Foreskin keratinocyte (primary cell): ENCODE measurements at places on chromosomes 6 and 20. TPM values are rescaled to one million over a fixed set of nuclear protein-coding genes. Genes with fewer than 3 reads are reported as not detected.

DNA sequence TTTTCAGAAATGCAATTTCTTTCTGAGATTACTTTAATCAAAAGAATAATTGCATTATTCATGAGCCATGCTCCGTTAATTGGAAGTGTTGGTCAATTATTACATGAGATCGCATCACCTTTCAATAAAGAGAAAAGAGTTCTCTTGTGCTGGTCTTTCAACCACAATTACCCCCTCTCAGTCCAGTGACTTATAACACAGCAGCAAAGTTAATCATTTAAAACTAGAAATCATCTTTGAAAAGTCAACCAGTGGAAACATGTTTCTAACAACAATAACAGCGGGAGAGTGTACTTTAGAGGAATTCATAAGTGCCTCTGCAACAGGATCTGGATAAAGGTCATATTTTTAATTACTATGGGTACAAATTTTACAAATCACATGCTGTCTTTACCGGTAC is 384.4 kb upstream of the AGPAT4 start:
- DNase-seq, result no peak

DNA sequence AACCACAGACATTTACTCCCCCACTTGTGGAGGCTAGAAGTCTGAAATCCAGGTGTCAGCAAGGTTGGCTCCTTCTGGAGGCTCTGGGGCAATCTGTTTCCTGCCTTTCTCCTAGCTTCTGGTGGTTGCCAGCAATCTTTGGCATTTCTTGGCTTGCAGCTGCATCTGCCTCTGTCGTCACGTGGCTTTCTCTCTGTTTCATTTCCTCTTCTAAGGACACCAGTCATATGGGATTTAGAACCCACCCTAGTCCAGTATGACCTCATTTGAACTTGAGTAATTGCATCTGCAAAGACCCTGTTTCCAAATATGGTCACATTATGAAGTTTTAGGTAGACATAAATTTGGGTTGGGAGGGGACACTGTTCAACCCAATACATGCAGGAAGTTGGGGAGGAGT is 56.2 kb upstream of the EPB41L1 start:
- DNase-seq, result peak; percentile 31

- DNase-seq, result no peak
Measured at GRCh38 chr20:64001607-64002011, 20.7 kb downstream of the PRPF6 start.

GRCh38 chr6:33967265-33967767 is 163.5 kb upstream of the MLN start:
- DNase-seq, result no peak

- no peak for DNase-seq
Measured at GRCh38 chr6:159249752-159250151, 80.6 kb downstream of the FNDC1 start.

- no peak for DNase-seq
Measured at GRCh38 chr20:39875492-39876110, 813.4 kb downstream of the MAFB start.

GRCh38 chr6:136326038-136326553 is 36.5 kb upstream of the BCLAF1 start:
- peak; percentile 27 for DNase-seq

DNA sequence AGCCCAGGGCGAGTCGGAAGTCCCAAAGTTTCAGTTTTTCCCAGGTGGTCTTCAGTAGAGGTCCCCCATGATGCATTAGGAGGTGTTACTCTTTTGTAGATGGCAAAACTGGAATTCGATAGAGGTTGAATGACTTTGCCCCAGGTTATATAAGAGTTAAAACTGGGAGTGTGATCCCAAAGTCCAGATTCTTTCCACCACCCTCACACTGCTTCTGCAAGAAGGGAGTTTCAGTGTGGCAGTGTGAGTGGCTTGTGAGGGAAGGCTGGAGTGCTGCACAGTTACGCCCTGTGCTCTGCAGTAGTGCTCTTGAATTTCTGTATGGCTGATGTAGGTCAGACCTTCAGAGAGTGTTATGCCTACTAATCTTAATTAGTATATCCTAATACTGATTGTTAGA is 29.8 kb downstream of the NDUFAF5 start:
- DNase-seq, result no peak

- DNase-seq, result no peak
Measured at GRCh38 chr20:49346682-49347081, 68.8 kb upstream of the ZNFX1 start.

- no peak for DNase-seq
Measured at GRCh38 chr20:32911355-32911754, 52.6 kb downstream of the EFCAB8 start.

- DNase-seq, result no peak
Measured at GRCh38 chr6:158000530-158001307, 19.1 kb downstream of the SYNJ2 start.

DNA sequence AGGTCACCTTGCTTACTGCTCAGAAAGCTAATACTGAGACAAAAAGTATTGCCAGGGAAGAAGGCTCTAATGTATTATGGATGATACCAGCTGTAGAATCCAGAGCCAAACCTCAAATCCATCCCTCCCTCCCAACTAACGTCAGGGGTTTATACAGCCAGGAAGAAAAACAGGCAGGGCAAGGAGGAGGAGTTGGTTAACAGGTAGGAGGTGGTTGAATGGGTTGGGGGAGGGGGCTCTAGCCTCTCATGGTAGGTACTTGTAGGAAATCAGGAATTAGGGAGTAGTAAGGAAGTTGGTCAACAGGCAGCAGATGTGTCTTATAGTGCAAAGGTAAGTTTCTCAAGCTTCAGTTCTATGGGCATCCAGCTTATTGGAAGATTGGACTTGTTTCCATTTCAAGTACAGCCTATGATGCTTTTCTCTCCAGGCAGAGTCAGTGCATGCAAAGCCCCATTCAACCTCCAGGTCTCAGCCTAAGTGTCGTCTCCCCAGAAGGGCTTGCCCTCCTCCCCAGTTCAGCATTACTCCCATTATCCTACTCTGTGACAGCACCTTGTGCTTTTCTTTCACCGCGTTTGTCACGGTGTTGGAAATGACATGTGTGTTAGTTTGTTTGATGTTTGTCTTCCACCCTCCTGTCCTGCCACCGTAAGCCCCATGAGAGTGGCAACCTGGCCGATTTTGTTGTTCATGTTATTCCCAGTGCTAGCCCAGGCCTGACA is 38.1 kb downstream of the PNLDC1 start:
- no peak for DNase-seq

GRCh38 chr6:3297006-3297405 is 38.3 kb downstream of the PSMG4 start:
- DNase-seq, result no peak

DNA sequence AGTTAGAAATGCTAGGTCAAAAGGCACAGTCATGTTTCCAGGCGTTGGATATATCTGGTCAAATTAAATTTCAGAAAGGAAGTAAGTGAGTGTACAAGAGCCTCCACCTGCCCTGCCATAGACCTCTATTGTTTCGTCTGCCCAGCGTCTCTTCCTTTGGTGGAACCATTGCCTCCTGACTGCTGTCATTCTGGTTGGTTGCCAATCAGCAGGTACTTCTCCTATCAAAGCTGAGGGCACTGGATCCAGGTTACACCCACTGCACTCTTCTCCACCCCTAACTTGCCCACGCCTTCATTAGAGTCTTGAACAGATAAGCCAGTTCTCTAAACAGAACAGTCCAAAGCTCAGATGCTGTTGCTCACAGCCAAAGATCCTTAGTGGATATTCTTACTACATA is 2.6 kb upstream of the WFDC5 start:
- no peak for DNase-seq

DNA sequence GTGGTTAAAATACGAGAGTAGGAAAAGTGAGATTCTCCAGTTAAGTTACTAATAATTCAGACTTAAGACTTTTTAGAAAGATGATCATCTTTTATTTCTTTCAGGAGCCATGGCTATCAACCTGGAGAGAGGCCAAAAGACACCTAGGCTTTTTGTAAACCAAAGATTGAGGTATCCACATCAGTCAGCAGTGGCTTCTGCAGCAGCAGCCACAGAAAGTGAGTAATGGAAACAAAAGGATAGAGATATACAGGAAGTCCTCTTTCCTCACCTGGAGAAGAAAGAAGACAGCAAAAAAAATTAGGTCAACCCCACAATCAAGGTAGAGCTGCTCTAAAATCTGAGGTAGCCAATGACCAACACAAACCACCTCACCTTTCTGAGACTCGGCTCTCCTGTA is 22.7 kb upstream of the TRIM39 start:
- no peak for DNase-seq

The BMP2 gene
- polyA plus RNA-seq, result 3.2 and 3.3 TPM in 2 replicates

The PSMF1 gene
- polyA plus RNA-seq, result 154 and 167 TPM in 2 replicates

The ARHGAP40 gene
- polyA plus RNA-seq, result 0.06 and 0.10 TPM in 2 replicates

The OOEP gene
- 0.19 and 0.56 TPM in 2 replicates for polyA plus RNA-seq

The PNLDC1 gene
- 0.03 and 0.66 TPM in 2 replicates for polyA plus RNA-seq

The TCF21 gene
- polyA plus RNA-seq, result not detected in 2 replicates

The BTBD9 gene
- polyA plus RNA-seq, result 1.0 and 1.1 TPM in 2 replicates

The OR2H2 gene
- polyA plus RNA-seq, result not detected in 2 replicates

The GGTLC1 gene
- polyA plus RNA-seq, result not detected in 2 replicates

The FAM83B gene
- 1.1 and 1.9 TPM in 2 replicates for polyA plus RNA-seq

The HTR1B gene
- 0.28 and 0.43 TPM in 2 replicates for polyA plus RNA-seq

The SNX14 gene
- polyA plus RNA-seq, result 55.2 and 60.2 TPM in 2 replicates

The TSBP1 gene
- not detected in 2 replicates for polyA plus RNA-seq

The RAET1L gene
- 1.4 and 1.9 TPM in 2 replicates for polyA plus RNA-seq
